CD8-positive, alpha-beta memory T cell (primary cell): ENCODE measurements at places on chromosomes 4 and X.

- H3K36me3 ChIP-seq, result no peaks in the 10 kb centered on the region
- no peaks in the 10 kb centered on the region for H3K4me1 ChIP-seq
- H3K4me3 ChIP-seq, result no peak overlapping the region
- no peak for DNase-seq
- H3K27me3 ChIP-seq, result no peaks in the 10 kb centered on the region
These were observed 545.3 kb upstream of the GRID2 start for GRCh38 chr4:91758487-91758886.

- H3K4me3 ChIP-seq, result no peak overlapping the region
- no peaks in the 10 kb centered on the region for H3K4me1 ChIP-seq
- H3K36me3 ChIP-seq, result no peaks in the 10 kb centered on the region
- DNase-seq, result no peak
- H3K27me3 ChIP-seq, result no peaks in the 10 kb centered on the region
- H3K27ac ChIP-seq, result no peak overlapping the region
These were observed 6.8 kb upstream of the PAGE5 start for GRCh38 chrX:55213381-55213780.

DNA sequence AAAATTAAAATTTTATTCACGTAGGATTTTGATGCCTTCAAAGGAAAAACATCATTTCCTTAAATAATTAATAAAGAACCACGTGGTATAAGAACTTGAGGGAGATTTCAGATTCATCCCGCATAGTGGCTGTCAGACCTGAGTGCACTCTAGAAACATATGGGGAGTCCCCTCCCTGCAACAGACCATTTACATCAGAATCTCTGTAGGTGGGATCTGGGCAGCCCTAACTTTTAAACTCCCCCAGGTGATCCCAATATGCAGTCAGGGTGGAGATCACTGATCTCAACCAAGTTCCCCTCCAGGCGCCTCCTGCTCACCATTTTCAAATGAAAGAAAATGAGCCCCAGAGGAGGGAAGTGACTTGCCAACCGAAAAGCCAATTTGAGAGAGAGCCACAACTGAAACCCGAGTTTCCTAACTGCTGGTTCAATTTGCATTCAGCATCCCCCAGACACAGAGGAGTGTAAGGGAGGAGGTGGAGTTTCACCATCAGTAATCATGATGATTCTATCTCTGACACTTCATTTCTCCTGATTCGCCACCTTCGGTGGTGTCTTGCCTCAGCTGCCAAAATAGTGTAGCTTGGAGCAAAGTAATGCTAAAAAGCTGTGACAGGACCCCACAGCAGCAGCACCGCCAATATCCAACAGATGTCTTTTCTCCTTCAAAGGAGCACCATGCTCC, 11.4 kb downstream of the RNF150 start:
- no peak overlapping the region for H3K4me3 ChIP-seq
- no peaks in the 10 kb centered on the region for H3K4me1 ChIP-seq
- no peaks in the 10 kb centered on the region for H3K27me3 ChIP-seq
- no peak overlapping the region for H3K27ac ChIP-seq
- H3K36me3 ChIP-seq, result no peaks in the 10 kb centered on the region
- DNase-seq, result no peak

GRCh38 chr4:105184316-105184980, 37.8 kb downstream of the TET2 start:
- H3K4me1 ChIP-seq, result peaks cover 4% of the 10 kb centered on the region
- H3K36me3 ChIP-seq, result no peaks in the 10 kb centered on the region
- H3K27ac ChIP-seq, result no peak overlapping the region

DNA sequence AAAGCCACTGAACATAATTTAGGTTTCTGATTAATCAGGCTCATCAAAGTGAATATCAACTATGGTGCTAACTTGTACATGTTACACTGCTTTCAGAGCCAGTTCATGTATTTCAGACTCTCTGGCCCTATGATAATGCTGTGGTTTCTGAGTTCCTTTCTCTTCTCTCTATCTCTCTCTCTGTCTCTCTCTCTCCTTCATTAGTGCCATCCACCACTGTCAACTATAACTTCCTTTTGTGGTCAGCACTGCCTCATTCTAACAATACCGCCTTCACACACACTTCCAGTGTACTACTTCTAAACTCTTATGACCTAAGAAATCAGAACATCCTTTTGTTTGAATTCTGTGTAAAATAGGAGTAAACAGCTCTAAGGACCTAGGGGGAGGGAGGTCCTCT, 907.1 kb downstream of the RPA4 start:
- no peaks in the 10 kb centered on the region for H3K27me3 ChIP-seq
- DNase-seq, result no peak
- H3K4me3 ChIP-seq, result no peak overlapping the region
- H3K27ac ChIP-seq, result no peak overlapping the region
- no peaks in the 10 kb centered on the region for H3K4me1 ChIP-seq
- no peaks in the 10 kb centered on the region for H3K36me3 ChIP-seq

DNA sequence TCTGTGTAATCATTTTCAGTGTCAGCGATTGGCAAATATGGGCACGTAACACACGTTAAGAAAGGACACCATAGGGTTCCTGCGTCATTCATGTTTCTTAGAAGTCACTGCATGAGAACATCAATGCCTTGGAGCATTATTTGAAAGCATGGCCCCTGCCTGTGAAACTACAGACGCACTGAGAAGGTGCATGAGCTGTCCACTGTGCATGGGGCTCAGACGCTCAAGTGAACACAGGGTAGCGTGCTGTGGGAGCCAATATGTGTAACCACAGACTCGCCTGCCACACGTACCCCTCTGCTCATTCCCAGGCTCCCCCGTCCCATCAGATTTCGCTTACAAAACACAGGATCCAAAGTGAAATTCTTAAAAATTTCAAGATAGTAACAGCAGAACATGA, 6.5 kb downstream of the PPP2R2C start:
- H3K27me3 ChIP-seq, result peaks cover 12% of the 10 kb centered on the region
- no peak overlapping the region for H3K4me3 ChIP-seq
- H3K27ac ChIP-seq, result no peak overlapping the region

DNA sequence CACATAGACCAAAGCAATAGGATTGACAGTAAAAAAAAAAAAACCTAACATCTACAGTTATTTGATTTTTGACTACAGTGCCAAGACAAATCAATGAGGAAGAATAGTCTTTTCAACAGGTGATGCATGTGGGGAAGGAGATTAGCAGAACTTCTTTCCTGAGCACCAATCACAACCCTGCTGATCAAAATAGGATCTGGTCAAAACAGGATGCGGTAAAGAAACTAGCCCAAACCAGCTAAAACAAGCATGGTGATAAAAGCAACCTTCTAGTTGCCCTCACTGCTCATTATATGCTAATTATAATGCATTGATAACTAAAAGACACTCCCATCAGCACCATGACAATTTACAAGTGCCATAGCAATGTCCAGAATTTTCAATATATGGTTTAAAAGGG, 667.5 kb downstream of the GRXCR1 start:
- no peaks in the 10 kb centered on the region for H3K4me1 ChIP-seq
- no peak for DNase-seq
- no peaks in the 10 kb centered on the region for H3K27me3 ChIP-seq
- H3K36me3 ChIP-seq, result no peaks in the 10 kb centered on the region

- H3K27ac ChIP-seq, result no peak overlapping the region
- H3K4me3 ChIP-seq, result no peak overlapping the region
- no peaks in the 10 kb centered on the region for H3K36me3 ChIP-seq
- H3K27me3 ChIP-seq, result no peaks in the 10 kb centered on the region
- no peaks in the 10 kb centered on the region for H3K4me1 ChIP-seq
- DNase-seq, result no peak
These were observed 254.6 kb upstream of the EPHA5 start for GRCh38 chr4:65924843-65925242.

- H3K4me1 ChIP-seq, result no peaks in the 10 kb centered on the region
- H3K36me3 ChIP-seq, result peaks cover 14% of the 10 kb centered on the region
These were observed 9.5 kb downstream of the USP11 start for GRCh38 chrX:47242321-47242720.

DNA sequence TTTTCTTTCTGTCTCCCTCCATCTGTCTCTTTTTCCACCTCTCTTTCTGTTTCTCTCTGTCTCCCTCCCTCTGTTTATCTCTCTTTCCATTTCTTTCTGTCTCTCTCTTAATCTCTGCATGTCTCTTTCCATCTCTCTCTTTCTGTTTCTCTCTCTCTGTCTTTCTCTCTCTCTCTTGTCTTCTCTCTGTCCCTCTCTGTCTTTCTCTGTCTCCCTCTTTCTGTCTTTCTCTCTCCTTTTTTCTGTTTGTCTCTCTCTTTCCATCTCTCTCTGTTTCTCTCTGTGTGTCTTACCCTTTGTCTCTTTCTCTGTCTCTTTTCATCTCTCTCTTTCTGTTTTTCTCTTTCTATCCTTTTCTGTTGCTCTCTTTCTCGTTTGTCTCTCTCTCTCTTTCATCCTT, 34.7 kb downstream of the ARSF start:
- H3K27me3 ChIP-seq, result no peaks in the 10 kb centered on the region
- no peak overlapping the region for H3K27ac ChIP-seq

DNA sequence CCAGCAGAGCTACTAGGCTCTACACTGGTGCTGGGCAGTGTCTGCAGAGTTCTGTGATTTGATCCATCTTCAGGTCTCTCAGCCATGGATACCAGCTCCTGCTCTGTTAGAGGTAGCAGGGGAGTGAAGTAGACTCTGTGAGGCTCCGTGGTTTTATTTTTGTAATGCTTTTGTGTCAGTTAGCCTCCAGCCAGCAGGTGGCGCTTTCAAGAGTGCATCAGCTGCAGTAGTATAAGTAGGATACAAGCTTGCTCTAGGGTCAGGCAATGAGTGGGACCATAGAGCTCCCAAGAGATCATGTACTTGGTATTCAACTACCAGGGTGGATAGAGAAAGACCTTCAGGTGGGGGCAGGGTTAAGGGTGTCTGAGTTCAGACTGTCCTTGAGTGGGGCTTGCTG, 362.5 kb upstream of the TRAM1L1 start:
- H3K27me3 ChIP-seq, result no peaks in the 10 kb centered on the region
- no peak for DNase-seq
- no peak overlapping the region for H3K4me3 ChIP-seq
- H3K27ac ChIP-seq, result no peak overlapping the region
- no peaks in the 10 kb centered on the region for H3K4me1 ChIP-seq

- no peak overlapping the region for H3K27ac ChIP-seq
- DNase-seq, result no peak
- H3K36me3 ChIP-seq, result no peaks in the 10 kb centered on the region
- no peak overlapping the region for H3K4me3 ChIP-seq
These were observed 580 bp upstream of the PLS3 start for GRCh38 chrX:115560211-115560977.

- no peaks in the 10 kb centered on the region for H3K4me1 ChIP-seq
- H3K4me3 ChIP-seq, result no peak overlapping the region
- H3K27me3 ChIP-seq, result no peaks in the 10 kb centered on the region
These were observed 30.3 kb downstream of the NSDHL start for GRCh38 chrX:152861116-152861515.

- no peak for DNase-seq
- no peak overlapping the region for H3K27ac ChIP-seq
- H3K4me1 ChIP-seq, result no peaks in the 10 kb centered on the region
- no peaks in the 10 kb centered on the region for H3K27me3 ChIP-seq
- H3K36me3 ChIP-seq, result no peaks in the 10 kb centered on the region
- no peak overlapping the region for H3K4me3 ChIP-seq
These were observed 72.6 kb downstream of the SMARCA5 start for GRCh38 chr4:143586080-143586479.

GRCh38 chr4:54017308-54017707, 47.1 kb downstream of the CHIC2 start:
- no peaks in the 10 kb centered on the region for H3K27me3 ChIP-seq
- H3K4me1 ChIP-seq, result no peaks in the 10 kb centered on the region
- no peaks in the 10 kb centered on the region for H3K36me3 ChIP-seq
- no peak overlapping the region for H3K27ac ChIP-seq

GRCh38 chr4:98482847-98483806, 175.3 kb downstream of the TSPAN5 start:
- peaks cover 4% of the 10 kb centered on the region for H3K36me3 ChIP-seq
- DNase-seq, result no peak
- H3K4me3 ChIP-seq, result no peak overlapping the region
- no peaks in the 10 kb centered on the region for H3K4me1 ChIP-seq
- no peak overlapping the region for H3K27ac ChIP-seq

DNA sequence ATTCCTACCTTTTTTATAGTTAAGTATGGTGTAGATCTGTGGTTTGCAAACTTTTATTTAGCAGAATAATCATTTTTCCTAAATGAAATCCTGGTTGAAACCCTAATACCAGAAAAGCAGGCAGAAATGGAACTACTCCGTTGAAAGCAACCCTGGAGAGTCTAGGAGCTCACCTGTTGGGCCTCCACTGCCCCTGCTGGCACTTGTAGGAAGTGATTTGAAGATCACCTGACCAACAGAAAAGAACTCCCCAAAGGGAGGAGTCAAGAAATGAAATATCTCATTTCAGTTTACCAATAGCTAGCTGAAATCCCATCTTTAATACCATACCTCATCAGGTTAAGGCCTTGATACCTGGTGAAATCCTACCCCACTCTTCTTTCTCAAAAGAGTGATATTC, 277.1 kb downstream of the KLHL13 start:
- no peak overlapping the region for H3K27ac ChIP-seq
- no peak overlapping the region for H3K4me3 ChIP-seq
- no peak for DNase-seq
- no peaks in the 10 kb centered on the region for H3K36me3 ChIP-seq

DNA sequence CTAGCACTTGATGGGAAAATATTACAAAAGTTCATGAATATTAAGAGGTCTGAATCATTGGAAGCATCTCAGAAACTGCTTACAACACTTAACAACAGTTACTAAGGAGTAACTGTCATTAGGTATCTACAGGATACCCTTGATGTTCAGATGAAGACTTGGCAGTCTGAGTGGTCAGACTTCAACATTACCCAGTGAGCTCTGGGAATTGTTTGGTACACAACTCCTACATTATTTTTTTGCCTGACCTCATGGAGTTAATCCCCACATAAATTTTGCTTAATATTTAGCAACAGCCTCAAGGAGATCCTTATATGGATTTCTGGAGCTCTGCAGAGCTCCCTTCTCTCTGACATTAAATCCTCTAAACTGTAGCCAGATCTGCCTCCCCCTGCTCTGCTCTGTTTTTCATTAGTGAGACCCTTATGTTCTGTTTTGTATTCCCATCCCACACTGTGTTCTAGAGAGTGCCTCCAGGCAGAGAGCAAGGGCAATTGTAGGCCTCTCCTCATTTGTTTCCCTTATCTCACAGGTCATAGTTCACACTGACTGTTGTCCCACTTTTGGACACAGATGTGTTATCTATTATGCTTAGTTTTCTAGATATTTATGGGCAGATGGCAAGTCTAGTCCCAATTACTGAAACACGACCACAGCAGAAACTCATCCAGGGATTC, 368.8 kb downstream of the GASK1B start:
- H3K36me3 ChIP-seq, result no peaks in the 10 kb centered on the region
- no peak for DNase-seq
- no peaks in the 10 kb centered on the region for H3K27me3 ChIP-seq
- no peaks in the 10 kb centered on the region for H3K4me1 ChIP-seq
- no peak overlapping the region for H3K4me3 ChIP-seq
- no peak overlapping the region for H3K27ac ChIP-seq
